ENCODE measurements at places on chromosomes 2 and 18. TPM values are rescaled to one million over a fixed set of nuclear protein-coding genes. Genes with fewer than 3 reads are reported as not detected.

Gene HNMT
- 53.0 TPM for total RNA-seq

Gene DSC3
- total RNA-seq = not detected

Gene GCG
- not detected for total RNA-seq

Gene MEP1B
- total RNA-seq = not detected

Gene FEZ2
- 47.5 TPM for total RNA-seq

Gene GALR1
- not detected for total RNA-seq

Data from left lung (tissue), 14 donors.